Fibroblast of pulmonary artery (primary cell): ENCODE measurements at places on chromosomes 16 and 17.

- DNase-seq: no peak
Observed at GRCh38 chr17:81332914-81333528, 37.9 kb upstream of the SLC38A10 start.

GRCh38 chr17:77493238-77493820 lies 352.6 kb downstream of the SEC14L1 start:
- no peak for DNase-seq

DNA sequence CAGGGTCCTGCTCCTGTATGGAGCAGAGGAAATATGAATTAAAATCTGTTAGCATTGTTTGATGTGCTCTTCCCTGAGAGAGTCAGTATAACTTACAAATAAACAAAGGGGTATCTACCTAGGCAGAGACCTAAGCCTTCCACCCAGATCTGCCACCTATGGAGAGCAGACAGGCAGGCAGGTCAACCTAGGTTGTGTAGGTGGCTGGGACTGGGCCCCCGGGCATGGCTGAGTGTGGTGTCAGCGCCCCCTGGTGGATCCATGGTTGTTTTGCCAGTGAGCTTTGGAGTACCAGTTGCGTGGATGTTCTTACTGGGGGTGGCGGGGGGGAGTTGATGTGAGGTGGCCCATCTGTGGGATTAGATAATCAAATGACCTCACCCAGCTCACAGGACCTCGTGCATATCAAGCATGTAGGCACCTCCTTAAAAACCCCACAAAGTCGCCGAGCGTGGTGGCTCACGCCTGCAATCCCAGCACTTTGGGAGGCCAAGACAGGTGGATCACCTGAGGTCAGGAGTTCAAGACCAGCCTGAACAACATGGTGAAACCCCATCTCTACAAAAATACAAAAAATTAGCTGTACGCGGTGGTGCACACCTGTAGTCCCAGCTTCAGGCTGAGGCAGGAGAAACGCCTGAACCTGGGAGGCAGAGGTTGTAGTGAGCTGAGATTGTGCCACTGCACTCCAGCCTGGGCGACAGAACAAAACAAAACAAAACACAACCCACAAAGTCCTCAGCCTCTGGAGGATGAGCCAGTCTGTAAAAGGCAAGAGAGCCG lies 17.6 kb downstream of the DUS2 start:
- DNase-seq: peak; percentile 67

GRCh38 chr17:18932360-18933055 lies 19.5 kb upstream of the SLC5A10 start:
- DNase-seq: no peak

DNA sequence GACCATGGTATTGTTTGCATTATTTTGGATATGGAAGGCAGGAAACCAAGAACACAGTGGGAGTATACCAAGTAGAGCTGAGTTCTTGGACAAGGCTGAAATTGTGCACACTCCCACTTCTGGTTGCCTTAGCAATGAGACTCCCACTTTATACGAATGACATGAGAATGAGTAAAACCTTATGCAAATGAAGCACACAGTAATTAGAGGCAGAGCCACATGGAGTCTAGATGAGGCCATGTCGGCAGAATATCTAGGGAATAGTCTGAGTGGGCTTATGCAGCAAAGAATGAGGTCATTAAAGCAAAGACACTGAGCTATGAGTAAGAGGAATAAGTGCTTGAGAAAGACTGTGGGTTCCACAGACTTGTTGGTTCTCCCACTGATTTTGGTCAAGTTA lies 178.7 kb downstream of the GRIN2A start:
- no peak for DNase-seq

DNA sequence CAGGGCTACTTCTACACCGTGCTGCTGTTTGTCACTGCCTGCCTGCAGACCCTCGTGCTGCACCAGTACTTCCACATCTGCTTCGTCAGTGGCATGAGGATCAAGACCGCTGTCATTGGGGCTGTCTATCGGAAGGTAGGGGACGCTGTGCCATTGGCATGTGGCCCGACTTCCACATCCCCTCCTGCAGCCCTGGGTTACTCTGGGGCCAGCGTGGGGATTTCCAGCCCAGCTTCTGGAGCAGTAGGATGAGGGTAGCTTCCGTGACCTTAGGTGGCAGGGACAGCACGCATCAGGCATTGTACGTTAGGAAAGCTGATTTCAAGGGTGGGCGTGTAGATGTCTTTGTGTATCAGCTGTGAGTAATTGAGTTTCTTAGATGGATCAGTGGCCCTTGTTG lies 96.5 kb downstream of the ABCC1 start:
- no peak for DNase-seq

DNA sequence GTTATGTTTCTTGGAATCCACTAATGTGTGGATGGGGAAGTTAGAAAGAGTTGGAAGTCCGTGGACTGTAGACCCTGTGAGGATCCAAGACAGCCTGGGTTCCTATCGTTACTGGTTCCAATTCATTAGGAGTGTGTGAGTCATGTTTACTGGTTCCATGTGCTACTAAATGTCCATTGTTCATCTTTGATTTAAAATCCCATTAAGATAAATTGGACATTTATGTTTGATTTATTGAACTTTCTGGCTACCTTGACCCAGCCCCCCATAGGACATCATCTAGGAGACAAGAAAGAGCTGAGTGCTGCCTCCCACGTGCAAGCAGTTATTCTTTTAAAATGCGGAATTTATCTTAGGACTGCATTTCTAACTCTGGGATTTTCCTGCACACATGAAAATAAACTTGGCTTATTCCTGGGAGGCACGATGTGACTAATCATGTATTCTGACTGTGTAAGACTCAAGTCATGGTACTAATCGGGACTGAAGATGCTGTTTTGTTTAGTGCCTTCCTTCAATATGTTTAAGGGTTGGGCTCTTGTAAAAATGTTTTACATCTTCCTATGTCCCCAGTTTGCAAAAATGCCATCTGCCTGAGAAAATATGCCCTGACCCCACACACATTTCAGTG lies 53.4 kb downstream of the RGS9 start:
- peak; percentile 42 for DNase-seq

DNA sequence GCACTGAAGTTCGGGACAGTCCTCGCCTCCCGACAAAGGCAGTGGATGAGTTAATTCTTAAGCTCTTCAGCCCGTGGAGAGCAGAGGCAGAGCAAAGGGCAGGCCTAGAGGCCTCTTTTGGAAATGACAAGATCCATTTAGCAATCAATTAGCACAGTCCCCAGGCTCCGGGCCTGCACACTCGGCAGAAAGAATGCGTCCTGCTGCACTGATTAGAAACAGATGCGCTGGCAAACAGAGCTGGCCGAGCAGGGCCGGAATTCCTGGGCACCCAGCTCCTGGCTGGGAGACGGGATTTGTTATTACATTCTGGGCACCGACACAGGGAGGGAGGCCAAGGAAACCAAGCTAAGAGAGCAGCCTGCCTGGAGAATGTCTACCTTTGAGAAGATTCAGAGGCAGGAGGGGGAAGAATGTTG lies 162.9 kb downstream of the COPRS start:
- DNase-seq: peak; percentile 84

- DNase-seq: peak; percentile 77
Observed at GRCh38 chr16:82603784-82604411, 22.9 kb upstream of the CDH13 start.

DNA sequence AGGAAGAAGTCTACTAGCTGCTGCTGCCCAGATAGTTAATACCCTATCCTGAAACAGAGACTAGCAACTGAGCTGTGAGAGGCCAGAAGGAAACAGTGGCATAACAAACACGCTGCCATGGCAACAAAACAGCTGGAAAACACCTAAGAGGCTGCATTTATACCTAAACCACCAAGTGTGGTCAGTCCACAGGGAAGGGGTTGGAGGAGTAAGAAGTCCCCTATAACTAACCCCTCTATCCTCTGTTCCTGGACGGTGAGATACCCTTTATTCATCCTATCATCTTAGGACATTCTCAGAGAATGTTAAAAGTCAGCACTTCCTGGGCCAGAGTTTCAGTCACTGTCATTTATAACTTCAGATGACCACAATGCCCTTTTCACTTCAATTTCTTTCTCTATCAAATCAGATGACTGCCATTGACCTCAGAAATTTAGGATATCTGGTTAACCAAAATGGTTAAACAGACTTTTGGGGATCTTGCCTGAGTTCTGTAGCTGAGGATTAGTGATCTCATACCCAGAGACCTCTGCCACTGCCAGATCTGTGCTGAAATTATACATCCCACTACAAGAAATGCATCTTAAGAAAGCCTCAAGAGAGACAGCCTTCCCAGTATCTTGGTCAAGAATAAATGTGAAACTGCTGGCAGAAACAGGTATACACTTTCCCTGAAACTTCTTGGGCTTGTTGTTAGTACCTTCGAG lies 36.2 kb downstream of the STH start:
- peak; percentile 34 for DNase-seq

GRCh38 chr17:19361944-19362276 lies 613 bp downstream of the B9D1 start:
- no peak for DNase-seq
